ENCODE measurements at places on chromosomes 5 and 9.

DNA sequence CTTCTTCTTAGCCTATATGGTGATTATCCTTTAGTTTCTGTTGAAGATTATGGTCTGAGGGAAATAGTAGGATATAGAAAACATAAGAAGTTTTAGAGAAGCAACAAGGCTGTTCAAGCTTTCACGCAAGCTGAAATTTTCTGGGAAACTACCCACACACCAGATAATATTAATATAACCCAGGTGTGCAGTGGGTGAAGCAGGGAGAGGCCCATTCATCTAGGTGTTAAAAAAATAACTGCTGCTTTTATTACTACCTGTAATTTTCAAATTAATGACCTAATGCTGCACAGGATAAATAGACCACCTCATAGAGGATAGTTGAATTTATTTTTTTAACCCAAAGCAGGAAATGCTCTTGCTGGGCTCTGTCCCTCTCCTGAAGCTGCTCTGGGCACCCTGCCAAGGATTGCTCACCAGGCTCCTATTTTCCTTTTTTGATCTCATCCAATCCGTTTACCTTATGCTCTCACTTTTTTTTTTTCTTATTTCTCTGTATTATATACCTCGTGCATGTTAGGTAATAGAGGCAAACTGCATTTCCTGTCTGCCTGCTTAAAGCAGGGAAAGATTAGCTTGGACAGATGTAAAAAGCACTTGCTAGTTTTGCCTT lies 124.3 kb upstream of the SLC12A2 start:
- DNase-seq: peak; percentile 57

- DNase-seq: no peak
Measured at GRCh38 chr5:173326501-173326960, 1.7 kb downstream of the STC2 start.

- DNase-seq: peak; percentile 63
Measured at GRCh38 chr5:140402258-140403074, 833 bp downstream of the ANKHD1 start.

DNA sequence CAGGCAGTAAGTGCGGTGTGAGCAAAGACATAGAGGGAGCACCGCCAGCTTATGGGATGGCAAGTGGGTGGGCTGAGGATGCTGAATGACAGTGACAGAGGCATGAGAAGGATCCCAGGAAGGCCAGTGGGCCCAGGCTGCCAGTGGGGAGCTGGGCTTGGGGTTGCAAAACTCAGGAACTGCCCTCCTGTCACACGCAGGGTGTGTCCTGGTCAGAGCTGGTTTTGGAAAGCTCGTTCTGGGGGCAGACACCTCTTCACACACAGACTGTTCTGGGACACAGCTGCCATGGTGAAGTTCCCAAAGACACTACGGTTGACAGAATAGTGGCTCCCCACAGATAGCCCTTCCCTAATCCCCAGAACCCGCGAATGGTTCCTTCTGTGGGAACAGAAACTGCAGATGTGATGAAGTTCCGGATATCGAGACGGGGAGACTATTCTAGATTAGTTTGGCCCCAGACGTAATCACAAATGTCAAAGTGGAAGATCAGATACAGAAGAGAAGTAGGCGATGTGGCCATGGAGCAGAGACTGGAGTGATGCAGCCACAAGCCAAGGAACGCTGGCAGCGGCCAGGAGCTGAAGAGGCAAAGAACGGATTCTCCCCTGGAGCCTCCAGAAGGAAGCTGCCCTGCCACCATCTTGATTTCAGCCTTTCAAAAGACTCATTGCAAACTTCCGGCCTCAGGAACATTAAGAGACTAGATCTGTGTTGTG lies 159.0 kb downstream of the COL23A1 start:
- no peak for DNase-seq

GRCh38 chr9:136854113-136854841 lies 2.1 kb downstream of the MAMDC4 start:
- peak; percentile 33 for DNase-seq

Data from femur (tissue), 1 donor.